ENCODE measurements at places on chromosomes 6 and 20.
A peak's percentile ranks its signal among the peaks of the same experiment; 100 is the strongest.

- DNase-seq = peak; percentile 58
Measured at GRCh38 chr6:34196116-34196832, 40.4 kb upstream of the HMGA1 start.

- no peak for DNase-seq
Measured at GRCh38 chr20:24423390-24424313, 45.8 kb upstream of the SYNDIG1 start.

DNA sequence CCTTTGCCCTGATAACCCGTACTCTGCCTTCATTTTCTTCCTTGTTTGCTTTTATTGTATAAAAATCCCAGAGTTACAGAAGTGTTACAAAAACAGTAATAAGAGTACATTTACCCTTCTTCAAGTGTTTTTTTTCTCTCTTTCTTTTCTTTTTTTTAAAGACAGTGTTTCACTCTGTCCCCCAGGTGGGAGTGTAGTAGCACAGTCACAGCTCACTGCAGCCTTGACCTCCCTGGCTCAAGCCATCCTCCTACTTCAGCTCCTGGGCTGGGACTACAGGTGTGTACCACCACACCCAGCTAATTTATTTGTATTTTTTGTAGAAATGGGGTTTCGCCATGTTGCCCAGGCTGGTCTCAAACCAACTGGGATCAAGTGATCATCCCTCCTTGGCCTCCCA is 402.7 kb downstream of the CDKAL1 start:
- DNase-seq = no peak

DNA sequence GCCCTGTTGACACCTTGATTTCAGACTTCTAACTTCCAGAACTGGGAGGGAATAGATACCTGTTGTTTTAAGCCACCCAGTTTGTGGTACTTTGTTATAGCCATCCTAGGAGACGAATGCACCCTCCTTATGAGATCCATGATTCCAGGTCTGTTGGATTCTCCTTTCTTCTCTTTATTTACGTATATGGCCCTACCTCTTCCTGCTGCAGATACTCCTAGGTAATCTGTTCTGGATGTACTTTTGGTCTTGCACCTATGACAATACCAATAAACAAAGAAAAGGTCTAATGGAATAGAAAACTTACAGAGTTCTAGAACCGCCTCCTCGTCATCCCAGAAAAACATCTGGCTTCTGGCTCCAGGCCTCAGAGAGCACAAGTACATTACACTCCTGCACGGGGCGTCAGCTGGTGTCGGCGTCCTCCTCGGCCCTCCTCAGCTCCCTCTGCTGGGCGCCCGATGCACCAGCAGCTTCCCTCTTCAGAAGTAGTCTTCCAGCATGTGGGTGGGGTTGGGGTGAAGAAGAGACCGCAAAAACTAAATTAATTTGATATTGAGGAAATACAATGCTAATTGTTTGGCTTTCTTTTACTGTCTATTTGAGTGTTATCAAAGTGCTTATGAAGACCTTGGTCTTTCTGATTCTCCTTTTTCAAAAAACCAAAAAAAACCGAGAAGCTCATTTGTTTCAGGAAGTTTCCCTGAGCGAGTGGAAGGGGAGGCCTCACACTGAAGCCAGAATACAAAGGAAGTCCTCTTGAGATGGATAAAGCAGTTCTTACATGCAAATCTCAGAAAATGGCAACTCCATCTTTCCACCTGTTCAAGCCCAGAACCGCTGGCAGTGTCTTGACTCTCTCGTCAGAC is 9.7 kb upstream of the ATXN1 start:
- peak; percentile 76 for DNase-seq

- DNase-seq = peak; percentile 83
Measured at GRCh38 chr6:72580281-72580940, 41.5 kb upstream of the KCNQ5 start.

- DNase-seq = no peak
Measured at GRCh38 chr6:78438135-78438534, 429.2 kb upstream of the IRAK1BP1 start.

- no peak for DNase-seq
Measured at GRCh38 chr6:38599966-38600550, 39.7 kb downstream of the BTBD9 start.

- DNase-seq = no peak
Measured at GRCh38 chr6:100144991-100145390, 151.0 kb upstream of the MCHR2 start.
